ENCODE measurements at places on chromosomes 12 and 14.

DNA sequence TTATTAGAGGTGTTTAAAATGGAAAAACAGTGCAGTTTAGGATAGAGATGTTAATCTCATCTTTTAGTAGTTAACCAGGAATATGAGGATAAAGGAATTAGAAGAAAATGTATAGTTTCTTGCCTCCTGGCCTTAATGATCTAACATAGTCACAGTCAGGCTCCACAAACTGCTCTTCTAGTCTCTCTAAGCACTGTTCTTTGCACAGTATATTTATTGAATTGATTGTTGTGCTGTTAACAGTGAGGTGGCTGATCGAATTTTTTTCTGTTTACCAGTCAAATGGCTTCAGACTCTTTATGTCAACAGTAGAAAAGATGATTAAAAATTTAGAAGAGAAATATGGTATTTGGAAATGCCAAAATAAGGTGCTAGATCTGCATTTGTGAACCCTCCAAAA, 37.8 kb downstream of the ATF7IP start:
- DNase-seq = no peak

DNA sequence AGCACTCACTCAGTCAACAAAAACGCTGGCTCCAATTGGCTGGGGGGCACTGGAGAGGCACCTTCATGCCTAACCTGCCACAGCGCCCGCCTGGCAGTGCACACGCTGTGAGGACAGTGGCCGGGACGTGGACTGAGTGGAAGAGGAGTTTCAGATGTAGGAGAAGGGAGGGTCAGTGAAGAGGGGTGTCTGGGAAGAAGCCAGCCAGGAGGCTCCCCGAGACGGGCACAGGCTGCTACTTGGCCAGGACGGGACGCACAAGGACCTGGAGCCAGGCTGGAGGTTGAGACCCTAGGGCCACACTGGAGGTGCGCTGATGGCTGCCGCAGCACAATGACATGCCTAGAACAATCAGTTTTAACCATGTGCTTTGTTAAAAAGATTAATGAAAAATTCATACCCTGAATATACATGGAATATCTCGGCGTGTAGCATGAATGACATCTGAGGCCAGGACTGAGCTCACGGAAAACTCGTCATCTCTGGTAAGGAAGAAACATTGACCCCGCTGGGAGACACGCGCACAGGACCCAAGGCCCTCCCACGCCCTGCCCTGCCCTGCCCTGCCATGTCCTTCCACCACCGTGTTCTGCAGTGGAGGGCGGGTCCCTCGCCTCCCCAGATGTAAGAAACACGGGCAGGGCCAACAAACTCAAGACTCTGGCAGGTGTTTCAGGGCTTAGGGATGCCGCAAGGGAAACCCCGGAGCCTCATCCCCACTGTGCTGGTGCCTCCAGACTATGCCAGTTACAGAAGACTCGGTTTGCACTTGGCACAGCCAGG, 25.0 kb downstream of the AMN start:
- DNase-seq = no peak

- no peak for DNase-seq
Observed at GRCh38 chr12:63164911-63165310, 13.9 kb upstream of the AVPR1A start.

DNA sequence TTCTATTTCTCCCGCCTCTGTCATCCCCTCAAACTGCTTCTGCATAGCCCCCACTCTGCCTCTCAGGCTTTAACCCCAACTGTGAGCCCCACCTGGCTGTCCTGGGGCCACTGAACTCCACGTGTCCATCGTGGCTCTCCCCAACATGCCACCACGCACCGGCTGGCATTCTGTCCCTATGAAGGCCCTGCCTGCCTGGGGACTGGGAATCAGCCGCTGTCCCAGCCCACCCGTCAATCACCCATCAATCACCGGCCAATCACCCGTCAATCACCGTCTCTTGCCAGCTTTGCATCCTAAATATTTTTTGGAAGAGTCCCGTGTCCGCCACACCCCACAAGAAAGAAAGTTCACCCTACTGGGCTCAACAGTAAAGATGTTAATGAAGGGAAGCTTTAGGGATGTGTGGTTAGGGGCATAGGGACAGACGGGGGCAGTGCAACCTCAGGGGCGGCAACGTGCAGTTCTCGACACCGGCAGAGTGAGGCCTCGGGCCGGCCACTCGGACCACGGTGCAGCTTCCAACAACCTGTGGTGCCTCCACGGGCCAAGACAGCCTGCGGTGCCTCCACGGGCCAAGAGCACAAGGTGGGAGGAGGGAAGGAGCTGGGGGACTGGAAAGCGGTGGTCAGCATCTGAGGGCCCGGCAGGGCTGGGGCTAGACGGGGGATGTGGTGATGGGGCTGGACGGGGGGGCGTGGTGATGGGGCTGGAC, 85.6 kb downstream of the GALNT9 start:
- DNase-seq = no peak

DNA sequence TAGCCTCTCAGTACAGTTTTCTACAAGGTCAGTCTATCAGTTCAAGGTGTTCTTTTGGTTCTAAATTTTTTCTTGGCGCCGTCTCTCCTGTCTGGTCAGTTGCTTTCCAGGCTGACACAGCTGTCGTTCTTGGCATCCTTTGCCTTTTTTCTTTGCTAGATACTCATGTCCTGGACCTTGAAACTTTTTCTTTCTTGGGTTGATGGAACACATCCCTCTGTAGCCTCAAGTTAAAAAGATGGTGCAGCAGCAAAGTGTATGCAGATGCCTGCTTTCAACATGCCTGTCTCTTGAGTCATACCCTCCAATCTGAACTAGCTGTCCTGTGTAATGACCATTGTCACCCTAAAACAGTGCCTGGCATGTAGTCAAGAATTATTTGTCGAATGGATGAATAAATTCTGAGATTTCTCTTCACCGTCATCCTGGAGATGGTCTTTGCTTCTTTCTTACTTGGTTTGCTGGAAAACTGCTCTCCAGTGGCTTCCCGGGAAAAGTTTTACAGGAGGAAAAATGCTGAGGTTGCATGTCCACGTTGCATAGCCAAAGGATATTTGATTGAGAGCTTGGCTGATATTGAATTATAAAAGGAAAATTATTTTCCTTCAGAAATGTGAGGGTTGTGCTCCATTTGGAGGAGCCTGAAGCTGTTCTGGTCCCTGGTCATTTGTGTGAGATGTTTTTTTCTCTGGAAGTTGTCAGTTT, 4.6 kb downstream of the NYNRIN start:
- no peak for DNase-seq

DNA sequence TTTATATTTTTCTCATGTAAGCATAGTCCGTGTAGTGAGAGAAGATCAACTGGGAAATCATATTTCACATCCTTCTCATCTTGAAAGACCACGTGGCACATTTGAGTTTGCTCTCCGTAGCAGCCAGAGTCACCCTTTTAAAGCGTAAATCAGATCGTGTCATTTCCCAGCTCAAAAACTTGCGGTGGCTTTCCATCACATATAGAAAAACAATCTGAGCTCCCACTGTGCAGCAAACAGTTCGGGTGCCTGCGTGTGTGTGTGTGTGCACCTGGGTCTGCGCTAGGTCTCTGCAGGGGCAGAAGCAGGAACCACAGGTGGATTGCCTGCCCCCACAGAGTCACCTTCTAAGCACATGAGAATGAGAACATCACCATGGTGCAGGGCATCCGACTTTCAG, 338.2 kb downstream of the TRHDE start:
- DNase-seq = no peak

DNA sequence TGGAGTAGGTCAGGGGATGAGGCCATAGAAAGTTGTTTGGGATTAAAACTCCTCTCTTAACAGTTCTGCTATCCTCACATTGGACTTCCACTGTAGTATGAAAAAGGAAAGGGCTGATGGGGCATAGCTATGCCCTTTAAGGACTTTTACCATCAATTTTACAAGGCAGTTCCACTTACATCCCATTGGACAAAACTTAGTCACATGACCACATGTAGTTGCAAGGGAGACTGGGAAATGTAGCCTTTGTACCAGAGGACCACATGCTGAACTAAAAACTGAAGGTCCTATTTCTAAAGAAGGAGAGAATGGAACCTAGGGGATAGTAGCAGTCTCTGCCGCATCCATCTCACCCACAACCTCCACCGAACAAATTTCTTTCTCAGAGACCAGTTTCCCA, 6.8 kb upstream of the SLC5A8 start:
- DNase-seq = no peak

GRCh38 chr12:117521346-117521745, 159.9 kb upstream of the NOS1 start:
- no peak for DNase-seq

DNA sequence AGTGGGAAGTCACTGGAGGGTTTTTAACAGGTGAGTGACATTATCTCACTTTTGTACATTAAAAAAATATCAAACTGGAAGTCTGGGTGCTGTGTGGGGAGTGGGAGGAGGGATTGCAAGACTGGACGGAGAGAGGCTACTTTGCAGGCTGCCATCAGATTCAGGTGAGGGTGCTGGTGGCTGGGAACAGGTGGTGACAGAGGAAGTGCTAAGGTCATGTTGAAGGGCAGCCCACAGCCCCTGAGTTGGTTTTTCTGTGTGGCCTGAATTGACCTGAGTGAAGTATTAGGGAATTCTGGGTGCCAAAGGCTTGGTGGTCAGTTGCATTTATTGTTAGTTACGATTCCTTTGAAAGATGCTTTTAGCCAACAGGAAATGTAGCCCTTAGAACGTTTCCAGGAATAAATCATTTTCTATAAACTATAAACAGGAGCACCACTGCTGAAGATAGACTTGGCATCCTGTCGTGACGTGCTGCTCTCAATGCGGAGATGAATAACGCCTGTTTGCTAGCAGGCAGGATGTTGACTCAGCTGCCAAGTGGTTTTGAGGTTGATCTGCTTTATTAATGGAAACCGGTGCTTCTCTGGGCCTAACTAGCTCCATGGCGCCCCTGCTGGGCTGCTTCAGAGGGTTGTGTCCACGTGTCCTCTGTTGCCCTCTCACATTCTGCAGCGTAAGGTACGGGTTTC, 707.5 kb upstream of the TMEM132C start:
- DNase-seq = peak; percentile 75

- DNase-seq = no peak
Observed at GRCh38 chr14:85451421-85451820, 78.5 kb upstream of the FLRT2 start.

DNA sequence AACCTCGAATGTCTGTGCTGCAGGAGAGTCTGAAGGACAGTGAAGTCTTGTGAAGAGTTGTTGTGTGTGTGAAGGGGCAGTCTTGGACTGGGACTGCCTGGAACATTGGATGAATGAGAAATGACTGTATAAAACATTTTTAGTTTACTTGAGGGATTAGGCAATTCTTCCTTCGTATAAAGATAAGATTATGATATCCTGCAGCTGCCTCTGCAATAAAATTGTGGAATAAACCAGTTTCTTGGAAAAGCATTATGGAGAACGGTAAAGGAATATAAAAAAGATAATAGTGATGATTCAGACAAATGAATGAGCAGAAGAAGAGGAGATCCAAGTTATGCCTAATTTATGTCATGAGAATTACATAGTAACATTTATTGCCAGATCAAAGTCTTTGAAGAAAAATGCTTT, 30.9 kb upstream of the LUM start:
- no peak for DNase-seq

- DNase-seq = no peak
Observed at GRCh38 chr12:85448548-85449139, 168.6 kb downstream of the ALX1 start.

- DNase-seq = no peak
Observed at GRCh38 chr14:75138492-75138891, 11.6 kb upstream of the NEK9 start.

DNA sequence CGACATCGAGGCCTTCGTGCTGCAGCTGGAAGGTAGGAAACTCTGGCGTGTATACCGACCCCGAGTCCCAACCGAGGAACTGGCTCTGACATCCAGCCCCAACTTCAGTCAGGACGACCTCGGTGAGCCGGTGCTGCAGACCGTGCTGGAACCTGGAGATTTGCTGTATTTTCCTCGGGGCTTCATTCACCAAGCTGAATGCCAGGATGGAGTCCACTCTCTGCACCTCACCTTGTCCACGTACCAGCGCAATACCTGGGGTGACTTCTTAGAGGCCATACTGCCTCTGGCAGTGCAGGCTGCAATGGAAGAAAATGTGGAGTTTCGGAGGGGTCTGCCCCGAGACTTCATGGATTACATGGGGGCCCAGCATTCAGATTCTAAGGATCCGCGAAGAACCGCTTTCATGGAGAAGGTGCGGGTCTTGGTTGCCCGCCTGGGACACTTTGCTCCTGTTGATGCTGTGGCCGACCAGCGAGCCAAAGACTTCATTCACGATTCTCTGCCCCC, 1.4 kb downstream of the RIOX1 start:
- no peak for DNase-seq

DNA sequence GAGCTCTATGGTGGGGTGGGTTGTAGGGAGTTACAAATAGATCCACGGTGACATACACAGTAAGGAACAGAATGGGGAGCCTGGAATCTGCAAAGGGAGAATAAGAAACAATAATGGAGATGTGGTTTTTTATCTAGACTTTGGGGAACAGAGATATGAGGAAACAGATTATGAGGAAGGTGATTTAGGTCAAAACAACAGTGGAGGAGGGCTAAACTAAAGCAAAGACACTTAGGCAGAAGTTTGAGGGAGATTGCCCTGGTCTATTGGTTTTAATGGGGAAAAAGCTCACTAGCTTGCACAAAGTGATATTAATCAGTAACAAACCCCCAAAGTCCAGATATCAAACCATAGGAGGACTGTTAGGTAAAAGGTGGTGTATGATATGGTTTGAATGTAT, 144.5 kb upstream of the DYRK2 start:
- no peak for DNase-seq

- no peak for DNase-seq
Observed at GRCh38 chr14:23627961-23628360, 8.2 kb upstream of the DHRS2 start.

DNA sequence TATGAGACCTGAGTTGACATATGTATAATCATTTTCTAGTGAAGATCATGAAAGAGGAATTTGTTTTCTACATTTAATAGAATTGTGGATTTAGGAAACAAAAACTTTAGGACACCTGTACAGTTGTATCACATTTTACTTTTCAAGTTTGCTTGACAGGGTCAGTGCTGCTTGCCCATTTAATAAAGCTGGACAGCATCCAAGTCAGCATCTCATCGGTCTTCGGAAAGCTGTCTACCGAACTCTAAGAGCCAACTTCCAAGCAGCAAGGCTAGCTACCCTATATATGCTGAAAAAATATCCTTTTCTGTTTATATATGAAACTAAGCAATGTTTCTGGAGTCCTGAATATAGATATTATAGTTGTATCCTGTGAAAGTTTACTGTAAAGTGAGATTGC, 52.3 kb downstream of the VEZT start:
- DNase-seq = no peak

GRCh38 chr12:64883264-64884163, 59.1 kb downstream of the TBC1D30 start:
- no peak for DNase-seq

DNA sequence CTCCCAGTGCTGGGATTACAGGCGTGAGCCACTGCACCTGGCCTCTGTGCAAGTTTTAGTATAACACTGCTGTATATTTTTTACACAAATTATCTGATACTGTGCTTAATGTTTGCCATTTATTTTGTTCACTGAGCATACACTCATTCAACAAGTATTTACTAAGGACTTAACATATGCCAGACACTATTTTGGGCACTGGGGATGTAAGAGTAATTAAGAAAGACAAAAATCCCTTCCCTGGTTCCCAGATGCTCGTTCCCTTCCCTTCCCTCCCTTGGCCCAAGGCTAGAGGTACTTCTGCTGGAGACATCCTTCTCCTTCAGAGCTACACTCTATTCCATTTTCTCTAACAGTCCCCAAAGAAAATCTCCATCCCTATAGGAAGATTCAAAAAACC, 12.5 kb downstream of the CIT start:
- DNase-seq = no peak

All from activated naive CD8-positive, alpha-beta T cell treated with anti-CD3 and anti-CD28 coated beads, Interleukin-2, amount 50 U/mL, for 24 hours (primary cell).